Right hindlimb (tissue), 1 donor: ENCODE measurements at places on chromosomes 3 and 15.

DNA sequence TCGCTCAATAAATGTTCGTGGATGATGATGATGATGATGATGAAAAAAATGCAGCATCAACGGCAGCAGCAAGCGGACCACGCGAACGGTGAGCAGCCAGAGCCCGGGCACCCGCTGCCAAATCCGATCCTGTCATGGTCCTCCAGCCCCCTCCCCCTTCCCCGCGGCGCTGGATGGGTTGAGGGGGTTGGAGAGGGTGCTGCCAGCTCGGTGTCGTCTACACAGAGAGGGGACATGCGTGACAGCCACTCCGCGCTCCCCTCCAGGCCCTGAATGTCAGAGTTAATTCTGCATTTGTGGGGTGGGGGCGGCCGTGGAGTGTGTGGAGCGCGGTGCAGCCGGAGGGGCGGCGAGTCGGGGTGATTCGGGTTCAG is 722 bp downstream of the CACNA1D start:
- DNase-seq = peak; percentile 35

DNA sequence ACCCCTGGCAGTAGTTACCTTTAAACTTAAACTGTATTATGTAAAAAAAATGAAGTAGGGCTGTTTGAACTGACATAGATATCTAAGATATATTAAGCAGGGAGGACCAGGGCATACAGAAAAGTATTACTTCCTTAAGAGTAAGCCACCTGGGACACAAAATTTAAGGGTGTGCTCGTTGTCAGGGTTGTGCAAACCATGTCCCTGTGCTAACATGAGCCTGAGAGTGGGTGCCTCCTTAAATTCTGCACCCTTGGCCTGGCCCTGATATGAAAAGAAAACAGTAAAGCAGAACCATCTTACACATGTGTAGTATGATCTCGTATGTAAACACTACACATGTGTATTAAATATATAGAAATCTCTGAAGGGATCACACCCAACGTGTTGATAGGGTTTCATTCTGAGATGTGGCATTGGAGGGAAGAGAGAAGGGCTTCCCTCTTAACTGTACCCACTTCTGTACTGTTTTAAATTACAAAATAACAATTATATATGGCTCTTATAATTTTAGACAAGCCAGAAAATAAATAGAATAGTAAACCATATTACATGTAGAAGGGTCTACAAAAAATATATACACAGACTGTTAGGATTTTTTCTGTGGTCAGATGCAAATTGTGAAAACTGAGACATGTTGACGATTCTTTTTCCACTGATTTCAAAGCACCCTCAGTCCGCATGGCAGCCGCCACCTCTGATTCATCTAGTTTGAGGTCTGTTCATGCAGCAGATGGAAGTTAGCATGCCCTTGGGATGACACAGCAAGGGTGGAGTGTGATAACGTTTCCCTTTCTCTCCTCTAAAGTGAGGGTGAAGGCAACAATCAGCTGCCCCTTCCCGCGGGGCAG is 400.8 kb upstream of the PROK2 start:
- no peak for DNase-seq

DNA sequence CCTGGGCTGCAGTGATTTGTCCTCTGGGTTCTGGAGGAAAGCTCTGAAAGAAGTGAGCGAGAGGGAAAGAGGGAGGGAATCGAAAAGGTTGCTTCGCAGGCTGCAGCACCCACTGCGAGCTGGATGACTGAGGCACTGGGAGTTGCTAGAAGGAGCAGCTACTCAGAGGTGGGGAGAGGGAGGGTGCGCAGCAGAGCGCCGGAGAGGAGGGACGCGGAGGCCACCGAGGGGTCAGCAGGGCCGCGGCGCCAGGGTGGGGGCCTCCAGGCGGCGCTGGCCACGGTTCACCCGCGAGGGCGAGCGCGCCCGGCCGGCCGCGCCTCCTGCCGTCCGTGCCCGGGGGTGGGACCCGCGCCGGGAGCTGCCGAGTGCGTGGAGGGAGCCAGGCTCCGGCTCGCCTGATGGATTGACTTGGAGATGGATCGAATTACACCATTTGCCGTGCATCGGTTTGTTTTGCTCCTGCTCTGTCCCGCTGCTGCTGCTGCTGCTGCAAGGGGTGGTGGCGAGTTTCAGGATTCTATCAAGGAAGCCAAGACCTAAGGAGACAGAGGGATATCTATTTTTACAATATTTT is at the start of gene SEMA6D:
Gene SEMA6D, plus strand, starts transcription at position 470 of the 577 bp plus-strand sequence. CDS start 42,294 bp downstream, outside the sequence.
- peak; percentile 91 for DNase-seq

DNA sequence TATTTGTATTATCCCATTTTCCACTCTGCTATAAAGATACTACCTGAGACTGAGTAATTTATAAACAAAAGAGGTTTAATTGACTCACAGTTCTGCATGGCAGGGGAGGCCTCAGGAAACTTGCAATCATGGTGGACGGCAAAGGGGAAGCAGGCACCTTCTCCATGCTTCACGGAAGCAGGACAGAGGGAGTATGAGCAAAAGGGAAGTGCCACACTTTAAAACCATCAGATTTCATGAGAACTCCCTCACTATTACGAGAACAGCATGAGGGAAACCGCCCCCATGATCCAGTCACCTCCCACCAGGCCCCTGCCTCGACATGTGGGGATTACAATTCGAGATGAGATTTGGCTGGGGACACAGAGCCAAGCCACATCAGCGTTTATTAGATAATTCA is 172.8 kb downstream of the NR2F2 start:
- no peak for DNase-seq

DNA sequence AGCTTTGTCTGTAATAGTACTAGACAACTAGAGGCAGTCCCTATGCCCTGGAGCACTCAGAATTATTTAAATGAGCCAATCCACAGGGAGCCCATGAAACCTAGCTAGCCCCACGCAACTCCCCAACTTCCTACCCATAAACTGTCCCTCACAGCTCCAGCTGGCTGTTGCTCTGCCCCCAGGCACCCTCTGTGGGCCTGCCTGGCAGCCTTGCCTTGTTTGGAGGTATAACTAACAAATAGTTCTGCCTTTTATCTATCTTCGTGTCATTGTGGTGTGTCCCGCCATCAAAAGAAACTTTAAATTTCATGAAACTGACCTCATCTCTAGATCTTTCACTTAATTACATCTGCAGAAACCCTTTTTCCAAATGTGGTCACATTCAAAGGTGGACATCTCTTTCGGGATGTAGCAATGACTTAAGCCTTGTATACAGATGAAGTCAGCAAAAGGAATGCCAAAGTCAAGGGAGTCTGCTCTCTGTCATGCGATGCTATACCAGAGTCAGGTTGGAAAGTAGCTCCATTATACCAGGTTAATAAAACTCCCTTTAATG is 1.8 kb upstream of the RTP3 start:
- DNase-seq = no peak

DNA sequence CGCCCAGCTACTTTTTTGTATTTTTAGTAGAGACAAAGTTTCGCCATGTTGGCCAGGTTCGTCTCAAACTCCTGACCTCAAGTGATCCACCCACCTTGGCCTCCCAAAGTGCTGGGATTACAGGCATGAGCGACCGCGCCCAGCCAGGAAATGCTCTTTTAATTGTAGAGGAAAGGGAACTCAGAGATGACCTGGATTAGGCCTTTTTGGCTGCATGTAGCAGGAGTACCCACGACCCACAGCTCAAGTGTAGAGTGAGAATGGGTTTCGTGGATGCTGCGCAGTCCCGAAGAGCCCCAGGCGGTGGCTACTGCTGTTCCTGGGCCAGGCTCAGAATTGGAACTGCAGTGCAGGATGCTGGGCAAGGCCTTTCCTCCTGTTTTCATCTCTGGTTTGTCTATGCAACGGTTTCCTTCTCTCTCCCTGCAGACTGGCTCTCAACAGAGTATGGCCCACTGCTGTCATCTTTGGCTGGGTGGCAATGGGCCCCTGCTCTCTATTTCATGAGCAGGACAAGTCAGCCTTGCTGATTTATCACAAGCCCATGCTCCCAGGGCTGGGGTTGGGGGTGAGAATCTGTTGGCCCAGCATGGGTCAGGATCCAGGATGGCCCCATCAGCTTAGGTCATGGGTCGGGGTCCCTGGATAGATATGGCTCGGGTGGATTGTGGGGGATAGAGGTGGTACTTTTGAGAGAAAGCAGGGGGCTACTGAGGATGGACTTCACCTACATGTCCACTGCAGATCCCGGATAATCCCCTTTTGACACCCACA is 51.2 kb downstream of the GASK1A start:
- no peak for DNase-seq

DNA sequence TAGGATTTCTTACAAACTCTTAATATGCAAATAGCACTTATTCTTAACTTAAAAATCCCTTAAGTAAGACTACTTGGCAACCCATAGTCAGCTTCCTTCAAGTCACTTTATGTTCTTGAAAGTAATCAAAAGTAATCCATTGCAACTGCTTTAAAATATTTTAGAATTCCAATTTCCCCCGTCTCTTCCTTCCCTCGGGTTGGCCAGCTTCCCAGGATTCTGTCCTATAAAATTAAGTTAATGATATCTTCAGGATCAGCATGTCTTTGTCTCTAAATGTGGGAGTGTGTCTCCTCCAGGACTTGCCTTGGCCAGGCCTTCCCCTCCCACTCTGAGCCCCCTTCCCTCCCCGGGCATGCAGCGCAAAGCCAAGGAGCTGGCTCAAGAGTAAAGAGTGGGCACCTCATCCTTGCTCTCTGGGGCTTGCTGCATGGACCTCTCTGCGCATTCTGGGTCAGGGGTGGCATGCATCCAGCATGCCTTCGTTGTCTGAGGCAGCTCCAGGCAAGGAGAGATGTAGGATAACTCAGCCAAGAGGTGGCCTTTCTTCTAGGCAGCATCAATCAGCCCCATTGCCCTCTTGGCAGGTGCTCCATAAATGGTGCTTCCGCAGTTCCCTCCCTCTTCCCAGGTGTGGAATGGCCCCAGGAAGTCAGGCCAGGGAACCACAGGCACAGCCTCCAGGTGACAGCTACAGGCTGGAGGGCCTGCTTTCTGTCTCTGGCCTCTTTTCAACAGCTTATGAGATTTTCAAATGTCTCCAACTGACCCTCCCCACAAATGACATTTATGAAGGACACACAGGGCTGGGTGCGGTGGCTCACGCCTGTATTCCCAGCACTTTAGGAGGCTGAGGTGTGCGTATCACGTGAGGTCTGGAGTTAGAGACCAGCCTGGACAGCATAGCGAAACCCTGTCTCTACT is 108.7 kb upstream of the ALDH1A3 start:
- DNase-seq = peak; percentile 76

DNA sequence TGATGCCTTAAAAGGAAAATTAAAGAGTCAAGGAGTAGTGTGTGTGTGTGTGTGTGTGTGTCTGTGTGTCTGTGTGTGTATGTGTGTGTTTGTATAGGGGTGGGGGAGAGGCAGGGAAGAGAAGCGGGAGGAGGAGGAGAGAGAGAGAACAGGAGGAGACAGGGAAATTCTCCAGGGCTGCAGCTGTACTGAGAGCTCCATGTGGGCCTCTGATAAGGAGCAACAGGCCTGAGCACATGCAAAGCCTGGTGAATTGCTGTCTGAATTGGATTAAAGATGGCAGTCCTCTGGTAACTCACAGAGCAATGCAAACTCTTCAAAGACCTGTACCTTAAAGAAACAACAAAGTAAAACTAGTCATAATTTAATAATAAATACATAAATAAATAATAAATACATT is 70.6 kb downstream of the SEMA6D start:
- no peak for DNase-seq

DNA sequence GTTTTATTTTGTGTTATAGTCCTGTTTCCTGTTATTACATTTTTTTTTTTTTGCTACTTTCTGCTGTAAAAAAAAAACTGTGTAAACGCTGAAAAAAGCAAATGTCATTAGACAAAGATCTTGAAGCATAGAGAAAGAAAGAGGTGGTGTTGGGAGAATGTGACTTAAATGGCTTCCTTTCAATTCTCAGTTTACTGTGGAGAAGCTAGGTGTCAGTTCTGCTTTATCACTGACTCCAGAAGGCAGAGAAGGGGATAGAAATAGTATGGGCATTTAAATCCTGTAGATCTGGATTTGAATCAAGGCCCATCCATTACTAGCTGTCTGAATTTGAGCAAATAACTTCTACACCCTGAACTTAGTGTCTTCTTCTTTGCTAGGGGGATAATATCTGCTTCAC is 23.0 kb downstream of the PPM1L start:
- no peak for DNase-seq

GRCh38 chr15:45409596-45409995 is 31.3 kb upstream of the GATM start:
- DNase-seq = no peak

- no peak for DNase-seq
These were observed 25.9 kb downstream of the EXOG start for GRCh38 chr3:38522002-38522401.

GRCh38 chr3:149340310-149340933 is 7.0 kb upstream of the TM4SF18 start:
- no peak for DNase-seq

GRCh38 chr3:9955611-9956352 is 3.6 kb upstream of the PRRT3 start:
- DNase-seq = no peak

DNA sequence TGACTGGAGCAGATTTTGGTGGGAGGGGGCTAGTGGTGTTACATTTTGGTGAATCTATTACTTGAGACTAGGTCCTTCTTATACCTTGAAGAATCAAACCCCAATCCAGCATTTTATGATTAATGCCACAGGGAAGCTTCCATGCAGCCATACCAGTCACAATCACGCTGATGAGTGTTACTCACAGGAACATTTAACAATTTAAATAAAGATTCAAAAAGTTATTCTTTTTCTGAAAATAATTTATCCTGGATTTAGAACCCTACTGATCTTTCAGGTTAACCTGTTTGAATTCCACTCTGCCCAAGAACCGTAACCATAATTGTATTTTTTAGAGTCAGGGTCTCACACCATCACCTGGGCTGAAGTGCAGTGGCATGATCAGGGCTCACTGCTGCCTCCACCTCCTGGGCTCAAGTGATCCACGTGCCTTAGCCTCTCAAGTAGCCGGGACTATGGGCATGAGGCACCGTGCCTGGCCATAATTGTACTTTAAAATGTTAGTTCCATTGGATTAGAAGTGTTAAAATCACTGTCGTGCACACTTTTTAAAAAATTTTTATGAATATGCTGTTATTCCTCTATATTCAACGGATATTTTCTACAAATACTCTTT is 929 bp upstream of the MTMR10 start:
- DNase-seq = no peak

DNA sequence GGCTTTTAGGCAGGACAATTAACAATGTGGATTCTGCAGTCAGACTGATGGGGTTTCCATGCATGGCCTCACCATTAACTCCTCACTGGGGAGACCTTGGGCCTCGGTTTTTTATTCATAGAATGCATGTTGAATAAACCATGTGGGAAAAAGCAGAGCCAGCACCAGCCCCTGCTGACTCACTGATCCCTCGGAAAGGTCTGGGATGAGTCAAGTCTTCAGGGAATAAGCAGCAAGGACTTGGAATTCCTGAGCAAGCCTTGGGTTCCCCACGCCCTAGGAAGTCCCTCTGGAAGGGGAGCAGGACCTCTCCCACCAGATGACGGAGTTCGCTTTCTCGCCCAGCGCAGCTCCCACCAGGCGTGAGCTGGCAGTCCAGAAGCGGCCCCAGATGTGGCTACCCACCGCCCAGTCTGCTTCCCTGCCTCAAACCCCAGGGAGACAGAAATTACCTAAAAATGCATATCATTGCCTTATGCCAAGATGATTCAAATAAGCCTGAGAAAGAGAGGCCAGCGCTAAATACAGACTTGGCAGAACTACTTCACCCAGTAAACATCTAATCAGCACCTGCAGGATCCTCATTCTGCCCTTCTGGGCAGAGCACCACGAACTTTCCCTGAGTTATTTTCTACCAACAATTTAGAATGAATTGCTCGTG is 45.4 kb downstream of the BTD start:
- DNase-seq = peak; percentile 80
